GM23338 (cell line): ENCODE measurements at places on chromosomes 12 and 14. TPM values are rescaled to one million over a fixed set of nuclear protein-coding genes. Genes with fewer than 3 reads are reported as not detected.

The OTOGL gene
- polyA plus RNA-seq = 0.36 and 0.80 TPM in 2 replicates

The TCL1A gene
- polyA plus RNA-seq = 3.6 and 4.3 TPM in 2 replicates

The CIT gene
- 9.7 and 9.9 TPM in 2 replicates for polyA plus RNA-seq

The PMCH gene
- polyA plus RNA-seq = 0.64 and 1.1 TPM in 2 replicates

The SLC25A21 gene
- polyA plus RNA-seq = 10.1 and 10.6 TPM in 2 replicates

The PIK3C2G gene
- polyA plus RNA-seq = not detected in 2 replicates

The TMEM179 gene
- 1.0 and 2.2 TPM in 2 replicates for polyA plus RNA-seq

The ERBB3 gene
- polyA plus RNA-seq = 21.0 and 23.3 TPM in 2 replicates

The AQP2 gene
- not detected in 2 replicates for polyA plus RNA-seq

The GLIPR1L1 gene
- 3.1 and 4.4 TPM in 2 replicates for polyA plus RNA-seq

The SMIM41 gene
- 0.66 and 0.80 TPM in 2 replicates for polyA plus RNA-seq

The PTPN21 gene
- polyA plus RNA-seq = 2.3 and 2.7 TPM in 2 replicates

The C3AR1 gene
- polyA plus RNA-seq = not detected in 2 replicates

The SDSL gene
- polyA plus RNA-seq = 0.45 TPM in 1 of 2 replicates, not detected in the other

The MSRB3 gene
- 0.95 and 1.0 TPM in 2 replicates for polyA plus RNA-seq

The ERP27 gene
- not detected in 2 replicates for polyA plus RNA-seq

The SMOC1 gene
- 0.38 and 0.79 TPM in 2 replicates for polyA plus RNA-seq

The TAS2R8 gene
- polyA plus RNA-seq = not detected in 2 replicates

The SLC10A1 gene
- 0.10 TPM in 2 replicates for polyA plus RNA-seq

The GPR137C gene
- polyA plus RNA-seq = 2.2 and 2.4 TPM in 2 replicates
